ENCODE measurements at places on chromosomes 12 and 14. TPM values are rescaled to one million over a fixed set of nuclear protein-coding genes. Genes with fewer than 3 reads are reported as not detected.

SLC38A4 gene
- 4.2 TPM for total RNA-seq

ADAM20 gene
- total RNA-seq, result 2.4 TPM

LRRC74A gene
- total RNA-seq, result not detected

PLEKHD1 gene
- total RNA-seq, result not detected

EIF5 gene
- total RNA-seq, result 181 TPM

MMP19 gene
- total RNA-seq, result 7.4 TPM

ESRRB gene
- not detected for total RNA-seq

CLIP1 gene
- 65.4 TPM for total RNA-seq

FGD6 gene
- 18.7 TPM for total RNA-seq

MYRFL gene
- total RNA-seq, result under 0.01 TPM

LRIG3 gene
- total RNA-seq, result 41.0 TPM

MYL2 gene
- total RNA-seq, result not detected

CLEC12A gene
- not detected for total RNA-seq

SMIM41 gene
- total RNA-seq, result 0.23 TPM

NDRG2 gene
- 0.89 TPM for total RNA-seq
